Activated CD4-positive, alpha-beta memory T cell treated with anti-CD3 and anti-CD28 coated beads, Interleukin-2, amount 10 ng/mL, durations not matched to agents 7 days and 5 days (primary cell): ENCODE measurements at places on chromosomes 16 and 17.

GRCh38 chr16:31876951-31877828, 3.6 kb downstream of the ZNF267 start:
- DNase-seq, result peak; percentile 60

DNA sequence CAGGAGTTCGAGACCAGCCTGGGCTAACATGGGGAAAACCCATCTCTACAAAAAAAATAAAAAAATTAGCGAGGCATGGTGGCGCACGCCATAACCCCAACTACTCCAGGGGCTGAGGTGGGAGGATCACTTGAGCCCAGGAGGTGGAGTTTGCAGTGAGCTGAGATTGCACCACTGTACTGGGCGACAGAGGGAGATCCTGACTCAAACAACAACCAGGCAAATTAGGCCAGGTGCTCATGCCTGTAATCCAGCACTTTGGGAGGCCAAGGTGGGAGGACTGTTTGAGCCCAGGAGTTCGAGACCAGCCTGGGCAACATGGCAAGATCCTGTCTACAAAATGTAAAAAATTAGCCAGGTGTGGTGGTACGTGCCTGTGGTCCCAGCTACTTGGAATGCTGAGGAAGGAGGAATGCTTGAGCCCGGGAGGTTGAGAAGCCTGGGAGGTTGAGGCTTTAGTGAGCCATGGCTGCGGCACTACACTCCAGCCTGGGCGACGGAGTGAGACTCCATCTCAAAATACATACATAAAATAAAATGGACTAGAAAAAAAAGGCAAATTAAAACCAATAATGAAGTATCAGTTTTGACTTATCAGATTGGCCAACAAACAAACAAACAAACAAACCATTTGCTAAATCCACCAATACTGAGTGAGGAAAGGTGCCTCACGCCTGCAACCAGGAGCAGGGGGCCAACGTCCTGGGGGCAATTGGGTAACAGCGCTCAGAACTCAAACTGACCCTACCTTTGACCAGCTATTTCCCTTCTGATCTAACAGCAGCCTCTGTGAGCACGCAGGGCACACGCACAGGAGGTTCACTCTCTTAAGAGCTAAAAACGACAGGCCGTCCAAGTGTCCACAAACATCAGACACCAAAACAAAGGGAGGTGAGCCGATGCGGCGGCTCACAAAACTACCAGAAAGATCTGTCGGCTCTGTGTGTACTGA, 19.4 kb upstream of the FASN start:
- no peak for DNase-seq

GRCh38 chr17:83150369-83151055, 71.1 kb downstream of the METRNL start:
- DNase-seq, result no peak

GRCh38 chr16:47865337-47865855, 290.4 kb downstream of the ABCC12 start:
- DNase-seq, result no peak

GRCh38 chr17:33695431-33695830, 402.3 kb upstream of the ASIC2 start:
- DNase-seq, result no peak

DNA sequence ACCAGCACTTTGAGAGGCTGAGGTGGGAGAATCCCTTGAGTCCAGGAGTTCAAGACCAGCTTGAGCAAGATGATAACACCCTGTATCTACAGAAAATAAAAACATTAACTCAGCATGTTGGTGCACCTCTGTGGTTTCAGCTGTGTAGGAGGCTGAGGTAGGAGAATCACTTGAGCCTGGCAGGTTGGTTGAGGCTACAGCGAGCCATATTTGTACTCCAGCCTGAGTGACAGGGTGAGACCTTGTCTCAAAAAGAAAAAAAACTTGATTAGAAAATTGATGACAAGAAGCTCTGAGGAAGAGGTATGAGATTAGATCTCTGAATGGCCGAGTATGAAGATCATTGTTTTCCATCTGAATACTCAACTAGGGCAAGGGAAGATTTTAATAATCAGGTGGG, 31.0 kb downstream of the SCPEP1 start:
- no peak for DNase-seq

DNA sequence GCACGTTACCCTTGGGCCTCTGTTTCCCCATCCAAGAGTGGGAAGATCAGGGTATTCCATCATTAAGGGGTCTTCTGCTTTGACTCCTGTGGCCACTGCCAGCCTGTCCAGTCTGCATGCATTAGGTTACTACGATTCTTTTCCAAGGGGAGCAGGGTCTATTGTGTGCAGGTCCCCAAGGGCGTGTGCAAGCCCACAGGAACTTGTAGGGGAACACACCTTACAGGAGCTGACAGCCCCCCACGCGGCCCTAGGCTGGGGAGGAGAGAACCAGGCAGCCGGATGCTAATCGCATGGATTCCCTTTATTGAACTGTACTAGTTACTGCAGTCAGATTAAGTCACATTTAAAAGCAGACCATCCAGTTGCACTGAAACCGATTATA, 116.7 kb downstream of the C16orf78 start:
- no peak for DNase-seq

DNA sequence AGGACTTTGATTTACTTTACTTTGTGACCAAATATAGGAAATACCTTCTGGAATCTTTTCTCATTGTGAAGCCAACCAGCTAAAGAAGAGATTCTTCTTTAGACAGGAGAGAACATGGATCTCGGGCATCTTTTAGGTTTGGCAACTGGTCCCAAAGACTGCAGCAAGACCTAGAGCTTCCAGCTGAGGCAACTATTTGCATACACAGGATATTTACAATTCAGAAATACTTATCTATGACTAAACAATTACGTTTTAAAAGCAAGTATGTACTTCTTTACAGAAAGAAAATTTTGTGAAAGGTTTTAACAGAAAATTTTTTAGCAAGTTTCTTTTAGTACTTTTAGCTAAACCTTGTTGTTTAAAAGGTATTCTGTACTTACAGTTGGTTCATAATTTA, 106.5 kb downstream of the MAP2K4 start:
- no peak for DNase-seq

- DNase-seq, result no peak
These were observed 89.1 kb upstream of the NOL11 start for GRCh38 chr17:67628580-67629013.

DNA sequence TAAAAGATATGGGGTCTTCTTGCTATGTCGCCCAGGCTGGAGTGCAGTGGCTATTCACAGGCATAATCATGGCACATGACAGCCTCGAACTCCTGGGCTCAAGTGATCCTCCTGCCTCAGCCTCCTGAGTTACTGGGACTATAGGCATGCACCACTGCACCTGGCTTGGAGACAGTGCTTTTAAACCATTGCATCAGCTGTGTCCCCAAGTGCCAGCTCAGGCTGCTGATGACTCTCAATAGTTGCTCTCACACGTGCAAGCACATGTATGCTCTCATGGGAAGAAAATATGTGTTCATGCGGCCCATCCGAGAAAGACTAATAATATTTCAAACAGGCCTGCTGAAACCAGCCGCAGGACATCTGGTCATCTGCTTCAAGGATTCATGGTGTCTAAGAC, 8.8 kb downstream of the CCL16 start:
- no peak for DNase-seq
